Stimulated activated CD4-positive, alpha-beta T cell treated with anti-CD3 and anti-CD28 coated beads, Interleukin-1b, Interleukin-23, amount 100 ng/mL, for 4 hours (primary cell): ENCODE measurements at places on chromosomes 1 and 21.

GRCh38 chr1:96840396-96840795 is 118.8 kb downstream of the PTBP2 start:
- no peak for DNase-seq

GRCh38 chr1:219537223-219537631 is 75.7 kb downstream of the ZC3H11B start:
- no peak for DNase-seq

- no peak for DNase-seq
These were observed 1.4 kb downstream of the KIAA0319L start for GRCh38 chr1:35555601-35556477.

GRCh38 chr1:84202126-84202525 is 58.1 kb downstream of the PRKACB start:
- no peak for DNase-seq

DNA sequence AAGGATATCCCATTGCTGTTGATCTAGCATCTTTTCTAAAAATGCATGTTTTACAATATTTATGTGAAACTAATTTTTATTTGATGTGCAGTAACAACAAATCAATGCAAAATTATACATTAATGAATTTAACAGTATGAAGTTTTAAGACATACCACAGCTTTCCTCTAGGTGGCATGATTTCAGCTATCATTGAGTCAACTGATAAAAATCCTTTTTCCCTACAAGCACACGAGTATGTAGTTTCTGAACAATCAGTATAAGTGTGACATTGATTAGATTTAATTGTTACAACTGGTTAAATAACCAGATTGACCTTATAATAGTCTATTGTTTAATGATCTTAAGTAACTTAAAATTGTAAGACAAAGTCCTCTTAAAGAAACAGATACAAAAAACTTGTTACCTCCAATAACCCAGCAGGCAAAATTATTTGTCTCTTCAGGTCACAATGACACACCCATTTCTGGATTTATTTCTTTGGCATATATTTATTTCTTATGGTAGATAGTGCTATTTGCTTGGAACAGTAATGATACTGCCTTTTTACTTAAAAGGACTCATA is 5.8 kb upstream of the TGFB2 start:
- no peak for DNase-seq

GRCh38 chr1:39943471-39944290 is 11.3 kb upstream of the MFSD2A start:
- no peak for DNase-seq

GRCh38 chr1:192802406-192802805 is 6.4 kb upstream of the RGS2 start:
- DNase-seq, result no peak

DNA sequence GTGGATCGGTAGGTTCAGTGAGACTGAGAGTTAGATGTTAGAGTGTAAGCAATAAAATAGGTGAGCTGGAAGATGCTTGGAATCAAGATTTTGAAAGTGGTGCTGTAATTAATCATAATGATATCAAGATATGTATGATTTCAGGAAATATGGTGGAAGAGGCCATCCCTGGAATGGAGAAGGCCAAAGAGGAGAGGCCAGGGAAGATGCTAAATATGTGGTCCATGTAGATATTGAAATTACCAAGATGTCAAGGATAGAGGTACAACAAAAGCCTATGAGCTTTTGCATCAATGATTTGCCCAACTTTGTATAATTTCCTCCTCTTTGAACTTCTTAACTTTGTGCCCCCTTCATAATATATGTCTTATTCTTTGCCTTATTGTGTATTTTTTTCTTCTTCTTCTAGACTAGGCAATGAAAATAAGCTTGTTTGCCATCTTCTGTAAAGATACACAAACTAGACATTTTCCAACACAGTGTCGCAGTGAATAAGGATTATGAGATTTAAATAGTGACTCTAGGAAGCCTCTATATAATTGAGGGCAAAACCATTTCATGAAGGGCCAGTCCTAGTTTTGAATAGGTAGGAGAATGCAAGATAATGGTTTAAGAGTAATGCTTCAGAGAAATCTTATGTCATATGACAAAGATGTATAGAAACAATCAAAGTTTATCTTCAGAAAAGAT is 8.9 kb downstream of the PTGS2 start:
- no peak for DNase-seq

DNA sequence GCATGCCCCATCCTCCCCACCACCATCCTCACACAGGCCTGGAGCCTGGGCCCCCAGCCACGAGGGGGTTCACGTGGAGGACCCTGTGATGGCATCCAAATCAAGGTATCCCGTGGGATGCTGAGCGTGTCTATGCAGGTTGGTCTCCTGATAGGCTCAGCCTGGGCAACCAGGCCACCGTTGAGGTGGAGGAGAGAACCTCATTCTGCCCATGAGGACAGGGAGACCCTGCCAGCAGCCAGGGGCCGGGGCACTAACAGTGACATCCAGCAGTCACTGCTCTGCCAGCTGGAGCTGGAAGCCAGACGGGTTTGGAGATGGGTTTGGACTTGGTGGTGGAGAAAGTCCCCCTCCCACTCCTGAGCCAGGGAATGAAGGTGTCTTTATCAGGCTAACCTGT is 582.8 kb downstream of the MATN1 start:
- DNase-seq, result no peak

DNA sequence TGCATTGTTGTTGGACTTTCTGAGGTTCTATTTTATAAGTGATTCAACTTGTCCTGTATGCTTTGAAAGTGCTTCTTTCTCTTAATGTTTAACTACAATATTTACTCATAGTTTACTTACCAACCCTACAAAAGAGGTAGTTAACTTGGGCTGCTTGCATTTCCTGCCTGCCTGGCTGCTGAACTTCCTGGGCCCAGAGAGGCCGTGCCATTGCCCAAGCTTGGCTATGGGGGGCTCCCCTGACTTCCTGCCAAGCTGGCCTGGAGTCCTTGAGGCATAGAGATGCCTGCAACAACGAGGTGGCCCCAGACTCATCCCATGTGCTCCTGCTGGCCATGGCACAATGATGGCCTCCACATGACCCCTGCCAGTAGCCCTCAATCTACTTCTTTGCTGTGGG is 361.6 kb upstream of the PLD5 start:
- DNase-seq, result no peak

DNA sequence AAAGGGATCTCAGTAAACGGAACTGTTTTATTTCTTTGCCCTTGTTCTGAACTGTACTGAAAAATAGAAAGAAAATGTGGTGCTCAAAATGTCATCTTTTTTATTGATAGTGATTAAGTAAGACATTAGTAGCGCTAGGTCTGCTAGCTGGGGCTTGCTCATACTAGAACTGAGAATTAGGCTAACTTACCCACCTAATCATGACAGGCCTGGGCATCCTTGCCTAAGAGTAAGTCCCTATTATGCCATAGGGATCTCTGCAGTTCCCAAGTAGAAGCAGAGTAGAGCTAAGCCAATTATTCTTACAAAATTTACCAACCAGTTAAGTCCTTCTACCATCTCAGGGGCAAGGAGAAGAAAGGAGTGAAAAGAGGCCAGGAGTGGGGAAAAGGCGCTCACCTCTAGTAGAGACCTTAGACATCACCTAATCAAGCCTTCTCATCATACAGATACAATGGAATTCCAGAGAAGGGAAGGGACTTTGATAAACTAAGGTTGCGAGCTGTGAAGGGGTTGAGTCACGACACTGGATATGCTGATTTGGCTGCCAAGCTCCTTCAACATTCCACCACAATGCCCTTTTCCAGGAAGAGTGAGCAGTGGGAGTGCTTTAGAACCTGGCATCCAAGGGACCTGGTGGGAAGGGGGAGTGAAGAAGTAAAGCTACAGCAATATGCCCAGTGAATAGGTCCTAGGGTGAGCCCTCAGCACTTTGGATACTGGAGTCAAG is 27.7 kb upstream of the RPTN start:
- DNase-seq, result no peak

DNA sequence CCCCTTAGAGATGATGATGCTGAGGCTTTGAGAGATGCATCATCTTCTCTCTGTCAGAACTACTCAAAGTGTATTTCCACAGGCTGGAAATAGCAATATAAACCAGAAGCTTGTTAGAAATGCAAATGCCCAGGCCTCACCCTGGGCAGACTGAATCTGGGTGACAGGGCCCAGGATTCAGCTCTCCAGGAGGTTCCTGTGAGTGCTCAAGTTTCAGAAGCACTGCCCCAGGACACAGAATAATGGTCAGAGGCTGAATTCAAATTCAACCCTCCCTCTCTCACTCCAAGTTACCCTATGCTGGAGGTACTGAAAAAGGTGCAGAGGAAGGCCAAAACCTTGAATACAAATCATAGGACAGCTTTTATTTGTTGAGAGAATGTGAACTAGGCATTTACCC is 98.5 kb upstream of the NGF start:
- no peak for DNase-seq

- no peak for DNase-seq
These were observed 66.7 kb upstream of the AJAP1 start for GRCh38 chr1:4587721-4588120.

- DNase-seq, result peak; percentile 87
These were observed 49.7 kb upstream of the ATF3 start for GRCh38 chr1:212558693-212559480.
